Activated naive CD8-positive, alpha-beta T cell treated with anti-CD3 and anti-CD28 coated beads, Interleukin-2, amount 10 ng/mL, durations not matched to agents 7 days and 5 days (primary cell): ENCODE measurements at places on chromosomes 4 and X. TPM values are rescaled to one million over a fixed set of nuclear protein-coding genes. Genes with fewer than 3 reads are reported as not detected.
A peak's percentile ranks its signal among the peaks of the same experiment; 100 is the strongest.

DNA sequence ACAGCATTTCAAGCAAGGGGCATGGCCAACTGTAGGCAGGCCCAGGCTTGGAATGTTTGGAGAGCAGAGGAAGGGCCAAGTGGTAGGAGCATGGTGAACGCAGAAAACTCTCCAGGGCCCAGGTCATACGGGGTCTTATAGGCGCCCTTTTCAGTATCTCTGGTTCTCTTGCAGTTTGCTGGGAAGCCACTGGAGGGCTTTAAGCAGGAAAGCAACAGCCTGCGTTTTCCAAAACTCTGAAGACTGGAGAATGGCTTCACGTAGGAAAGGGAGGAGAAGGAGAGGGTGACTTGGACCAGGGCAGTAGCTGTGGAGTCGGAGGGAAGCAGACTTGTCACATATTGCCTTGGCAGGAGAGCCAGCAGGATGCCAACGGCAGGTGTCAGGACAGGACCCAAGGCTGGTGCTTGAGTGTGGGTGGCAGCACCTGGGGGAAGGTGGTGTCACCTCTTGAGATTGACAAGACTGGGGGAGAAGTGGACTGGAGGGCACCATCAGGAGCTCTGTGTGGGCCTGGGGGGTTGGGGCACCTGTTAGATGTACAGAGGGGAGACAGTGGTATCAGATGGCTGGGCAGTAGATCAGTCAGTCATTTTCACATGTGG lies 21.9 kb downstream of the TKTL1 start:
- H3K36me3 ChIP-seq, result no peaks in the 10 kb centered on the region
- no peak overlapping the region for H3K27ac ChIP-seq
- no peaks in the 10 kb centered on the region for H3K27me3 ChIP-seq

GRCh38 chrX:80022363-80023031 lies 7.9 kb downstream of the TBX22 start:
- no peaks in the 10 kb centered on the region for H3K36me3 ChIP-seq
- DNase-seq, result no peak
- no peaks in the 10 kb centered on the region for H3K4me1 ChIP-seq
- H3K4me3 ChIP-seq, result no peak overlapping the region
- H3K27me3 ChIP-seq, result peaks cover 6% of the 10 kb centered on the region

- H3K4me1 ChIP-seq, result no peaks in the 10 kb centered on the region
- DNase-seq, result no peak
- no peak overlapping the region for H3K4me3 ChIP-seq
Observed at GRCh38 chrX:112025753-112026152, 56.8 kb downstream of the TRPC5 start.

- peaks cover 13% of the 10 kb centered on the region for H3K36me3 ChIP-seq
- H3K4me3 ChIP-seq, result no peak overlapping the region
- no peaks in the 10 kb centered on the region for H3K27me3 ChIP-seq
- H3K27ac ChIP-seq, result peak overlapping the region; percentile 80
- no peak for DNase-seq
Observed at GRCh38 chr4:101018836-101019235, 328.5 kb downstream of the PPP3CA start.

GRCh38 chr4:43339435-43339834 lies 446.9 kb downstream of the GRXCR1 start:
- H3K36me3 ChIP-seq, result no peaks in the 10 kb centered on the region
- no peaks in the 10 kb centered on the region for H3K27me3 ChIP-seq
- no peaks in the 10 kb centered on the region for H3K4me1 ChIP-seq
- no peak overlapping the region for H3K4me3 ChIP-seq

DNA sequence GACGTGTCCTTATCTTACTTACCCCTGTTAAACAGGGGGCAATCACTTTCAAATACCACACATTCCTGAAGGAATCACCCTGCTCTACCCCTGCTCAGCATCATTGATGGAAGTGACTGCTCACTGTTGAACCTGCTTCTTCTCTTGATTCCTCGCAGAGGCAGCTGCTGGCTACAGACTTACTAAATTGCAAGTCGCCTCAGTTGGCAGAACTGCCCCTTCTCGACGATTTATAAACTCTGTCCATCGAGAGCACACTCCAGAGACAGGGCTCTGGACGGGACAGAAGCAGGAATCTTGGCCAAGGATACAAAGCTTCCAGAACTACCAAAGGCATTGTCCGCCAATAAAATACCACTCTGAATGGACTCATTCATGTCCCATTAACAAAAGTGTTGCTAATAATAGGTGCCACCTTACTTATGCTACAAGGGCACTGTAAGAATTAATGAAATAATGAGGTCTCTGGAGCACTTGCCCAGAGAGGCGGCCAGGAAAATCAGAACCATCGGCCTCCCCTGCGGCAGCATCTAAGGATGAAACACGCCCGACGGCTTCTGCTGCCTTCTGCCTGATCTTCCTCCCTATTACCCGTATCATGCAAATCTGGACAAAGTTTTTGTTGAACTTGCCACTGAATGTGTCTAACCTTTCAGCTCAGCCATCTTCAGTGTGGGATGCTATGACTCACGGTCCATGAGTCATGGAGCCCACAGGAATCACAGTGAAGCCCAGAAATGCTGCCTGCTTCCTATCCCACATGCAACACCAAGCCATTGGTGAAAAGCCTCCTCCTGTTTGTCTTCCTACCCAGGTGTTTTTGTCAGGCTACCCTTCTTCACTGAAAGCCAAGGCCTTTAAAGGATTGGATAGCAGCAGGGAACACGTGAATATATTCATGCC lies 164.9 kb downstream of the MAML3 start:
- H3K27me3 ChIP-seq, result no peaks in the 10 kb centered on the region
- no peak for DNase-seq
- H3K27ac ChIP-seq, result no peak overlapping the region
- H3K36me3 ChIP-seq, result peaks cover 2% of the 10 kb centered on the region

- H3K4me3 ChIP-seq, result no peak overlapping the region
- peaks cover 5% of the 10 kb centered on the region for H3K4me1 ChIP-seq
- DNase-seq, result no peak
- H3K27ac ChIP-seq, result no peak overlapping the region
- peaks cover 4% of the 10 kb centered on the region for H3K27me3 ChIP-seq
Observed at GRCh38 chr4:121053601-121054143, 18.7 kb downstream of the NDNF start.

- H3K27ac ChIP-seq, result no peak overlapping the region
- H3K36me3 ChIP-seq, result peaks cover 25% of the 10 kb centered on the region
- no peaks in the 10 kb centered on the region for H3K27me3 ChIP-seq
- no peak for DNase-seq
- H3K4me3 ChIP-seq, result no peak overlapping the region
Observed at GRCh38 chr4:54032558-54033135, 31.8 kb downstream of the CHIC2 start.

GRCh38 chr4:55157559-55158277 lies 32.3 kb upstream of the KDR start:
- no peak overlapping the region for H3K27ac ChIP-seq
- no peak for DNase-seq
- peak overlapping the region; percentile 11 for H3K4me3 ChIP-seq
- no peaks in the 10 kb centered on the region for H3K4me1 ChIP-seq

GRCh38 chr4:147407261-147408045 lies 73.4 kb upstream of the EDNRA start:
- no peak for DNase-seq
- no peak overlapping the region for H3K27ac ChIP-seq
- no peaks in the 10 kb centered on the region for H3K36me3 ChIP-seq
- H3K27me3 ChIP-seq, result no peaks in the 10 kb centered on the region

DNA sequence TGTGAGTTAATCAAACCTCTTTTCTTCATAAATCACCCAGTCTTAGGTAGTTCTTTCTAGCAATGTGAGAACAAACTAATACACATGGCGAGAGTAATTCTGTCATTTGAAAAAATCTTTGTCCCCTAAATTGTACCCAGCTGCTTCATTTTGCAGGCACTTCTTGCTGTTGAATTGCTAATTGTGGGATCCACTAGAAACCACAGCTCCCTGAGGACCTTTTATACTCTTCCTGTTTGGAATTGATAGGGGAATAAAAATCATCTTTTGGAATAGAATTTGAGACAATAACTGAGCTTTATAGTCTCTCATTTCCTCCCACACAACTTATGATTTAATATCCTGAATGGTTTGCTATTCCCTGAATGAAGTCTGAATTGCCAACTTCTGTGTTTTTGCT lies 170.2 kb downstream of the PACRGL start:
- H3K4me3 ChIP-seq, result no peak overlapping the region
- no peak overlapping the region for H3K27ac ChIP-seq
- H3K27me3 ChIP-seq, result no peaks in the 10 kb centered on the region
- H3K36me3 ChIP-seq, result peaks cover 2% of the 10 kb centered on the region

GRCh38 chr4:153731239-153731638 lies 28.6 kb downstream of the RNF175 start:
- peaks cover 14% of the 10 kb centered on the region for H3K27me3 ChIP-seq
- no peaks in the 10 kb centered on the region for H3K36me3 ChIP-seq
- no peak overlapping the region for H3K27ac ChIP-seq

DNA sequence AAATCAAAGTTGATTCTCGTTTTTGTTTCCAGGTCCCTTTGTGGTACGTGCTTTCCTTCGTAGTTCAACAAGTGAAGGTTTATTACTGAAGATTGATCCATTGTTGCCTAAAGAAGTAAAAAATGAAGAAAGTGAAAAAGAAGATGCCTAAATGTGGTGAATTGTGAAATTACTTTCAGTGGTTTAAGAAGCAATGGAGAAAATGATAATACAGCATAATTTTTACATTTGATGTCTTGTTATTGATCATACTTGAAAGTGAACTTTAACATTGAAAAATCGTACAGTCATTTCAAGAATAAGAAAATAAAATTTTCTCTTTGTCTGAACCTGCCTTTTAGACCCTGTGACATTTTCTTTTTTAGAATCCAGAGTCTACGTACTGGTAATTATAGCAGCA lies 89.8 kb downstream of the MRPL1 start:
- no peak overlapping the region for H3K27ac ChIP-seq
- peaks cover 7% of the 10 kb centered on the region for H3K4me1 ChIP-seq
- no peaks in the 10 kb centered on the region for H3K27me3 ChIP-seq
- peaks cover 21% of the 10 kb centered on the region for H3K36me3 ChIP-seq
- no peak overlapping the region for H3K4me3 ChIP-seq
- no peak for DNase-seq

GRCh38 chr4:121096629-121097028 lies 24.3 kb upstream of the NDNF start:
- no peaks in the 10 kb centered on the region for H3K36me3 ChIP-seq
- H3K27ac ChIP-seq, result no peak overlapping the region
- DNase-seq, result no peak
- no peaks in the 10 kb centered on the region for H3K4me1 ChIP-seq

GRCh38 chrX:45667666-45668065 lies 467.0 kb upstream of the DIPK2B start:
- no peak for DNase-seq
- no peaks in the 10 kb centered on the region for H3K4me1 ChIP-seq
- no peak overlapping the region for H3K27ac ChIP-seq
- H3K36me3 ChIP-seq, result no peaks in the 10 kb centered on the region
- no peak overlapping the region for H3K4me3 ChIP-seq
- peaks cover 2% of the 10 kb centered on the region for H3K27me3 ChIP-seq

- peaks cover 3% of the 10 kb centered on the region for H3K4me1 ChIP-seq
- DNase-seq, result no peak
- no peaks in the 10 kb centered on the region for H3K36me3 ChIP-seq
- no peak overlapping the region for H3K27ac ChIP-seq
Observed at GRCh38 chr4:113815826-113816225, 54.3 kb upstream of the CAMK2D start.

GRCh38 chr4:41209187-41209586 lies 5.2 kb downstream of the APBB2 start:
- DNase-seq, result no peak
- peaks cover 22% of the 10 kb centered on the region for H3K27me3 ChIP-seq
- peaks cover 13% of the 10 kb centered on the region for H3K4me1 ChIP-seq

PRRG3 gene
- total RNA-seq, result not detected

SPP1 gene
- total RNA-seq, result 24.0 TPM

ZNF630 gene
- 3.8 TPM for total RNA-seq

CXCL3 gene
- total RNA-seq, result not detected

FRMPD4 gene
- not detected for total RNA-seq

AVPR2 gene
- not detected for total RNA-seq
